Mesenteric fat pad (tissue), 1 donor: ENCODE measurements at places on chromosomes 11 and 22. TPM values are rescaled to one million over a fixed set of nuclear protein-coding genes. Genes with fewer than 3 reads are reported as not detected.

The C1QTNF5 gene
- 52.9 TPM for total RNA-seq

The ALDH3B1 gene
- total RNA-seq, result 14.6 TPM

The HPX gene
- 1.1 TPM for total RNA-seq

The CD3G gene
- total RNA-seq, result 1.1 TPM

The SERPING1 gene
- 516 TPM for total RNA-seq

The LIF gene
- total RNA-seq, result 34.8 TPM

The SCGB1D2 gene
- not detected for total RNA-seq

The CBLIF gene
- not detected for total RNA-seq

The DUSP8 gene
- 14.8 TPM for total RNA-seq

The TRIM49 gene
- total RNA-seq, result not detected

The CDC45 gene
- not detected for total RNA-seq

The SLC22A8 gene
- not detected for total RNA-seq

The MS4A6E gene
- total RNA-seq, result 3.6 TPM

The POTEH gene
- not detected for total RNA-seq

The ELFN2 gene
- total RNA-seq, result not detected

The C1QTNF4 gene
- 1.1 TPM for total RNA-seq

The ZNF74 gene
- total RNA-seq, result 5.2 TPM

The KRTAP5-1 gene
- total RNA-seq, result not detected

The NXPE4 gene
- total RNA-seq, result not detected

The APOL5 gene
- not detected for total RNA-seq

The TMPRSS13 gene
- total RNA-seq, result 0.39 TPM

The MUC6 gene
- not detected for total RNA-seq

The POU2AF3 gene
- total RNA-seq, result 0.58 TPM

The TRIM29 gene
- 1.3 TPM for total RNA-seq

The CHRM1 gene
- total RNA-seq, result not detected

The INSC gene
- not detected for total RNA-seq

The GGT5 gene
- total RNA-seq, result 45.4 TPM

The ACRV1 gene
- total RNA-seq, result not detected

The LUZP2 gene
- 0.32 TPM for total RNA-seq

The MYOD1 gene
- not detected for total RNA-seq

The SEPTIN5 gene
- total RNA-seq, result 7.0 TPM

The AGBL2 gene
- 0.42 TPM for total RNA-seq

The MYBPC3 gene
- total RNA-seq, result 0.48 TPM

The OR8B12 gene
- total RNA-seq, result not detected

The MAPK12 gene
- total RNA-seq, result 20.0 TPM

The OR1S2 gene
- total RNA-seq, result not detected

The PRODH gene
- 2.5 TPM for total RNA-seq

The RNF121 gene
- total RNA-seq, result 27.2 TPM
